ENCODE measurements at places on chromosomes 2 and 18.

- no peak for DNase-seq
Observed at GRCh38 chr2:105437708-105438103, 38.9 kb upstream of the FHL2 start.

GRCh38 chr2:241475267-241475666 lies 33.1 kb downstream of the STK25 start:
- no peak for DNase-seq

GRCh38 chr2:219269362-219270054 lies 9.7 kb upstream of the DNAJB2 start:
- no peak for DNase-seq

DNA sequence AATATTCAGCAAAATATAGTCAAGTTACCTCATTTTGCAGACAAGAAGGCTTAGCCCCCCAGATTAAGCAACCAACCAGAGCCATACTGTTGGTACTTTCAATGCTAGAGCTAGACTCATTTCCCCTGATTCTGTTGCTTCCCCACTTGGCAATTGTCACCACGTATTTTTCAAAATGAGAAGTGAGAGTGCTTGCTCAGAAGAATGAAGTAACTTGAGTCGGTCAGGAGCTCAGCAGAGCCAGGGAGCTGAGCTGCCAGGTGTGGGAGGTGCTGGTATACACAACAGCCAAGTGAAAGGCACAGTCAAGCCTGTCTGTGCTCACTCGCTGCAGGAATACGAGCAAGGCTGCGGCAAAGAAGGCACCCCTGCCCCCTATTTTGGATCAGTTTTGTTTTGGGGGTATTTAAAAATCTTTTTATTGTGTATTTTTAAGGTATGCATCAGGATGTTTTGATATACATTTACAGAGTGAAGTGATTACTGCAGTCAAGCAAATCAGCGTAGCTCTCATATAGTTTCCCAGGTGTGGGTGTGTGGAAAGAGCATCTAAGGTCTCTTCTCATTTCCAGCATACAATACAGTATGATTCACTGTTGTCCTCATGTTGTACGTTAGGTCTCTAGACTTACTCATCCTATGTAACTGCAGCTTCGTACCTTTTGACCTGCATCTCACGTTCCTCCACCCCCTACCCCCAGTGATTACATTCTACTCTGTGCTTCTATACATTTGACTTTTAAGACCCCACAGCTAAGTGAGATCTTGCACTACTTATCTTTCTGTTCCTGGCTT lies 62.4 kb downstream of the MRPS9 start:
- peak; percentile 16 for DNase-seq

DNA sequence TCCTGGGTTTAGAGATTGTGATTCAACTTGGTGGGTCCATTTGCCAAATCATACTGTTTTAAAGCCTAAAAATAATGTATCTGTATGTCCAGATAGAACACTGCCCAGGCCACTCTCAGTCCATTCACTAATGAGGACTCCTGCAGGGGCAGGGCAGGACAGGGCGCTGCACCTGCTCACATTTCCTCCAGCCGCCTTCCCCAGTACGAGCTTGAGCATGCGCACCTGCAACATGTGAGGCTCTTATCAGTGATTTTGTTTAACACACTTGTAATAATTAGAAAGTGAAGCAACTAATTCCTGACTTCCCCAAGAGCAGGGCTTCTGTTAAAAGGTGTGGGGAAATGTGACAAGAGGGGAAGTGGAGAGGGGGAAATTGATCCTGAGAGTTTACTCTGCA lies 89.7 kb downstream of the AFF3 start:
- DNase-seq, result no peak

- DNase-seq, result no peak
Observed at GRCh38 chr2:239246723-239247122, 154.1 kb downstream of the HDAC4 start.

All from NAMALWA (cell line).